ENCODE measurements at places on chromosomes 7 and 10. TPM values are rescaled to one million over a fixed set of nuclear protein-coding genes. Genes with fewer than 3 reads are reported as not detected.

FGFBP3 gene
- polyA plus RNA-seq: 0.17 TPM

NPTX2 gene
- 0.02 TPM for polyA plus RNA-seq

DNA sequence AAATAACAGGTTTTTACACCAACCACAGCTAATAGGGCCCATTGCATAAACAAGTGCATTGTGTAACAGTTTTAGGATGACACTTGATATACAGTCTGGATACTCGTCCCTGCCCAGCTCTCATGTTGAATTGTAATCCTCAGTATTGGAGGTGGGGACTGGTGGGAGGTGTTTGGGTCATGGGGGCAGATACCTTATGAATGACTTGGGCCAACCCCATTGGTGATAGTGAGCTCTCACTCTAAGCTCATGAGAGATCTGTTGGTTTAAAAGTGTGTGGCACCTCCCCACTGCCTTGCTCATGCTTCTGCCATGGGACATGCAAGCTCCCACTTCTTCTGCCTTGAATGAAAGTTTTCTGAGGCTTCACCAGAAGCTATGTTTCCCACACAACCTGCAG, 136.7 kb downstream of the PDE1C start:
- no peak for DNase-seq

GRCh38 chr7:2781636-2782035, 62.5 kb downstream of the GNA12 start:
- no peak for DNase-seq

- DNase-seq: no peak
Observed at GRCh38 chr7:88184848-88185304, 35.0 kb downstream of the SRI start.

- no peak for DNase-seq
Observed at GRCh38 chr7:115708013-115708341, 322.6 kb downstream of the TFEC start.

GRCh38 chr7:95424716-95425115, 10.1 kb downstream of the PON2 start:
- no peak for DNase-seq

Data from AG04450 (cell line).